HCT116 (cell line): ENCODE measurements at places on chromosomes 2 and 18.

DNA sequence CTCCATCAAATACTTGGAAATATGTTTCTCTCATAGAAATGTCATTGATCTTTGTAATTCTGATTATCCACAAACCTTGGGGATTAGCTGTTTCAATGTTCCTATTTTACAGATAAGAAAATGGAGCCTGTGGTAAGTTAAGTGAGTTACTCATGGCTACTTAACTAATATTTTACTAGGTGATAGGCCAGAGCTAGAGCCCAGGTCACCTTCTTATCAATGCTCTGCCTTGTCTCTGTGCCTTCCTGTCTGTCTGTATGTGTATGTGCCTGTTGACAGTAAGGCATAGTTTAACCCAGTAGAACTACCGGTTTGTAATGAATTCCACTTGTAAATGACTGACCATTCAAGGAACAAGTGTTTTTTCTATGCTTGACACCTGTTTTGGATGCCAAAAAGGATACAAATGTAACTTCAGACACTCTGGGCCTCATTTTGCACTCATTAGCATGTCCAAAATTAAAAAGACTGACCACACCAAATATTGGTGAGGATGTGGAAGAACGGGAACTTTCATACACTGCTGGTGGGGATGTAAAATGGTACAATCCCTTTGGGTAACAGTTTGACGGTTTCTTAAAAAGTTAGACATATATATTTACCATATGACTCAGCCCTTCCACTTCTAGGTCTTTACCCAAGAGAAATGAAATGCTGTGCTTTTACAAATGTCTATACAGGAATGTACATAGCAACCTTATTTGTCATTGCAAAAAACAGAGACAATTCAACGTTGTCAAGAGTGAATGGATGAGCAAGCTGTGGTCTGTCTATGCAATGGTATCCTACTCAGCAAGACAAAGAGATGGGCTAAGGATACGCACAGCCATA lies 19.6 kb upstream of the IL1A start:
- DNase-seq: no peak

DNA sequence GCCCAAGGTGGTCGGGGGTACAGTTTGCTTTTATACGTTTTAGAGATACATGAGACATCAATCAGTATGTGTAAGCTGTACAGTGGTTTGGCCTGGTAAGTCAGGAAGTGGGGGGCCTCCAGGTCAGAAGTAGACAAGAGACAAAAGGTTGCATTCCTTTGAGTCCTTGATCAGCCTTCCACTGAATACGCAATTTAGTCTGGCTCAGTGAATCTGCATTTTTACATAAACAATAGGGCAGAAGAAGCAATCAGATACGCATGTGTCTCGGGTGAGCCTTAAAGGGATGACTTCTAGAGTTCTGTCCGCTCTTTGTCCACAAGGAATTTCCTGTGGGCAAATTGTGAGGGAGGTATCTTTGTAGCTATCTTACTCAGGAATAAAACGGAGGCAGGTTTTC lies 87.2 kb downstream of the SOWAHC start:
- DNase-seq: no peak

GRCh38 chr18:48576457-48576771 lies 37.6 kb downstream of the CTIF start:
- no peak for DNase-seq

GRCh38 chr2:10406016-10406415 lies 42.1 kb downstream of the ODC1 start:
- no peak for DNase-seq

- no peak for DNase-seq
Observed at GRCh38 chr18:5693699-5694294, 150.0 kb upstream of the EPB41L3 start.
